ENCODE measurements at places on chromosomes 12 and 14.

DNA sequence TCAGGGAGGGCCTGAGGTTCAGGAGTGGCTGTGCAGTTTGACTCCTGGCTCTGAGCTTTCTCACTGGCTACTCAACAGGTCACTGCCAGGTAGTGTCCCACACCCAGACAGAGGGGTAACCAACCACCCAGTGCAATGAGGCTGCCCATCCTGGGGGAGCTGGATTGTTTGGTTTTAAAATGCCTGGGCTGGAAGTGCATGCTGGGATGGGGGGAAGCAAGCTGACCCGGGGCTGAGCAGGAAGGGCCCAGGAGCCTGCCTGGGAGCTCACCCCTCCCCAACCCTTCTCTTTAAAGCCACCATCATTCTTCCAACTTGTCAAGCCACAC lies 12.6 kb upstream of the ABHD12B start:
- no peak for DNase-seq

DNA sequence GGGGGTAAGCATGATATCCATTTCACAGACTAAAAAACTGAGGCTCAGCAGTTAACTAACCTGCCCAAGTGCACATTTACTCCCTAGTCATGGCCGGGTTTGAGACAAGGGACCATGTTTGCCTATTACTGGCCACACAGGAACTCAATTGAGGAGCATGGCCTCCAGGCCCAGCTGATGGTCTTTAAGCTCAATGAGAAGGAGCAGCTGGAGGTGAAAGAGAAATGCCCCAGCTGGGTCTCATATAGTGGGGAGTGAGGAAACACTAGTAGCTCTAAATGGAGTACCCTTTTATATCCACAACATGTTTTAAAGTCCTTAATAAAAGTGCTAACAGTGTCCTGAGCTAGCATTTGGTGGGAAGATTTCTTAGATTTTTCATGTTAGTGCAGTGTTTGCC lies 1.6 kb downstream of the TDP1 start:
- no peak for DNase-seq

DNA sequence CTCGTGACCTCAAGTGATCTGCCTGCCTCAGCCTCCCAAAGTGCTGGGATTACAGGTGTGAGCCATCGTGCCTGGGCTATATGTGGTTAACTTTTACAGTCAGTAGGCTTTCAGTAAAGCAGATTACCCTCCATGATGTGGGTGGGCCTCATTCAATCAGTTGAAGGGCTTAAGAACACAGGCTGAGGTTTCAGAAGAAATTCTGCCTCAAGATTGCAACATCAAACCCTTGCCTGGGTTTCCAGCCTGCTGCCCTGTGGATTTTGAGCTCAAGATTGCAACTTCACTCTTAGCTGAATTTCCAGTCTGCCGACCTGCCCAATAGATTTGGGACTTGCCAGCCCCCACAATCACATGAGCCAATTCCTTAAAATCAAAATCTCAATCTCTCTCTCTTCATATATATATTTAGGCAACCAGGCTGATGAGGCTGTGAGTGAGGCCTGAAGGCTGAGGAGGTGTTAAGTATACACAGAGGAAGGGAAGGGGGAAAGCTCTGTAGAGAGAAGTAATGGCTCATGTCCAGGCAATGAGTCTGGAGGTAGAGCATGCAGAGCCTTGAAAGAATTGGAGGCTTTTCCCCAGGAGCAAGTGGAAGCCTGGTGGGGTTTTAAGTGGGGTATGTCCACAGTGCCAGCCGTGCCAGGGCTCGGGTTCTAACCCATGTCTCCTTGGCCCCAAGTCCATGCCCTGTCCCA lies 33.3 kb upstream of the ACTN1 start:
- DNase-seq: no peak

- no peak for DNase-seq
Observed at GRCh38 chr12:132775502-132776229, 14.0 kb upstream of the ANKLE2 start.

DNA sequence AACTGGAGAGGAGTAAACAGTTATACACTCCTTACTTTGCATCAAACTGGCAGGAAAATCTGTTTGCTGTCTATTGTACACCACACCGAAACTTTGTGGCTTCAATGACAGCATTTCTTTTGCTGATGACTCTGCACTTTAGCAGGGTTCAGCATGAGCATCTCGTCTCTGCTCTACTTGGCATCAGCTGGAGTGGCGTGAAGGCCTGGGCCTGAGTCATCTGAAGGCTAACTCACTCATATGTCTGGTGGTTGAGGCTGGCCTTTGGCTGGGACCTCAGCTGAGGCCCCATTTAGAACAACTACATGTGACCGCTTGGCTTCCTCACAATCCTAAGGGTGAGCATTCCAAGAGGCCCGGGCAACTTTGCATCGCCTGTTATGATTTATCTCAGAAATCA lies 28.7 kb upstream of the REP15 start:
- DNase-seq: no peak

DNA sequence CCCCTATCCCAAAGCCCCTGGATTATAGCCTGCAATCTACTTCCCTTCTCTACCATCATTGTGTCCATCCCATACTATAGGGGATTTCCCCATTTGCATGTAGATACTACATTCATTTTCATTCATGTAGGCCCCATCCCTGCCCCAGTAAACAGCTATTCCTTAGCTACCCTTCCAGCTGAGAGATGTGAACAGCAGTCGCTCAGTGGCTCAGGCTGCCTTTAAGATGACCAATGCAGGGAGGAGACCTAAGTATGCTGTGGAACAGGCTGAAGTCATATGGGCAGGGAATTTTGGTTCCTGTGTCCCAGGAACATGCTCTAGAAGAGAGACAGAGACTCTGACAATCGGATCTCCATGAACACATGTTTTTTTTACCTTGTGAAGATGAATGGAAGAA lies 481.2 kb upstream of the SYT1 start:
- no peak for DNase-seq

- peak; percentile 68 for DNase-seq
Observed at GRCh38 chr14:103518422-103519042, 4.1 kb downstream of the CKB start.

DNA sequence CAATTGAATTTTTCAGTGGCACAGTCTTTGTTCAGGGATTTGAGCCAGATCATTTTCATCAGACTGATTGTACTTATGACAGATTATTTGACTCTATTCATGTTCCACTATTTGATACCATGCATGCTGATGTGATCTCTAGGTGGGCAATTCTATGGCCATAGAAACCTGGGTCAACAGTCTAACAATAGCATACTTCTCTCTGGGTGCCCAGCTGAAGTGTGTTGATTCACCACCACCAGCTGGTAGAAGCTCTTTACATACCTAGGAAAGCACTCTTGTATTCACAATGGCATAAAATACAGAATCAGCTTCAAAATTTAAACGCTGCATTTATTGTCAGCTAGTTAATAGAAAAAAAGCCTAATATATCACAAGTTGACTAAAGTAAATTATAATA lies 90.2 kb upstream of the TMTC2 start:
- no peak for DNase-seq

GRCh38 chr14:68393259-68393658 lies 399.6 kb downstream of the ZFP36L1 start:
- DNase-seq: no peak

DNA sequence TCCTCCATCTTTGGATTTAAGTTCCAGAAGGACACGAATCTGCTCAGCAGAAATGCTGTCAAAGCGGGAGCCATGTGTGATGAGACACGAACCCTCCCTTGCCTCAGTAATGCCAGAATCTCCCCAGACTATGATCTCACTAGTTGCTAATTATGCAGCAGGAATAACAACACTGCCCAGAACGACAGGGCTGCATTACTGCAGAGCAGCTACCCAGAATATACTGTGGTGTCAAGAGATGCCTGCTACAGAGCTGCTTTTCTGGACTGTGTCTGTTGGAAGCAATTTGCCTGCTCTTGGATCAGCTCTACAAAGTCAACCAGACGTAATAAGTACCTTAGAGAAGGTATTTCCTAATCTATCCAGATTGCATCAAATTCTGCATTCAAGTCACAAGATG lies 5.5 kb downstream of the CSRNP2 start:
- DNase-seq: no peak

DNA sequence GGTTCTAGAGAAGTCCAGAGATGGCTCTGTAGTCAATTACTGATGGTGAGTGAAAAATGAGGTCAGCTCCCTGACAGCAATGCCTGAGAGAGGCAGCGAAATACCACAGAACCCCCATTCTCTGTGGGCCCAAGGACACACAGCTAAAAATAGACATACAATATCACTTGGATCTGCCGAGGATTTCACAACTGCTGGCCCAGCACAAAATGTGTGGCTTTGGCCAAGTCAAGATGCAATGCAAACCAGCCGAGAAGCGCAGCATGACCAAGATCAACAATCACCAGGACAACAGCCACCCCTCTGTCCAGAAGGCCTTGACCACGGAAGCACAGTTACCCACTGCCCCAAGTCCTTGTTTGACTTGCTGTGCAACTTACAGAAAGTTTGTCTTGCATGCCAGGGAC lies 52.2 kb downstream of the CKAP4 start:
- no peak for DNase-seq

DNA sequence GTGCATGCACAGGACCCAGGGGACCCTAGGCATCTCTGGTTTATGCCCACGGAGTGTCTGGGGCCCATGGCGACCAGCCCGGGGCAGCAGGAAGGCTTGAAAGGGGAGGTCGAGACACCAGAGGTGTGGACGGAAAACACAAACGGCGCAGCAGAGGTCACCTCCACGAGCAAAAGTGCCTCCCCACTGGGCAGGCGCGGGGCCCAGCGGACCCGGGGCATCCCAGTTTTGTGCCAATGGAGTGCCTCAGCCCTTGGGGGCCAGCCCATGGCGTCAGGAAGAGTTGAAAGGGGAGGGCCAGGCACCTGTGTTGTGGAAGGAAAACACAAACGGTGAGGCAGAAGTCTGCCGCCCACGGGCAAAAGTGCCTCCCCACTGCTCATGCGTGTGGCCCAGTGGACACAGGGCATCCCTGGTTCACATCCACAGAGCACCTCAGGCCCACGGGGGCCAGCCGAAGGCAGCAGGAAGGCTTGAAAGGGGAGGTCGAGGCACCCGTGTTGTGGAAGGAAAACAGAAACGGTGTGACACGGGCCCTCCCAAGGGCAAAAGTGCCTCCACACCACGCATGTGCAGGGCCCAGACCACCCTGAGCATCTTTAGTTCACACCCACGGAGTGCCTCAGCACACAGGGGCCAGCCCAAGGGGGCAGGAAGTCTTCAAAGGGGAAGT lies 378.8 kb downstream of the ALG10 start:
- no peak for DNase-seq

GRCh38 chr14:72568296-72568992 lies 325.5 kb downstream of the DPF3 start:
- DNase-seq: no peak

- DNase-seq: no peak
Observed at GRCh38 chr12:54272214-54272613, 7.7 kb downstream of the CBX5 start.

GRCh38 chr14:75328558-75329155 lies 50.0 kb downstream of the FOS start:
- DNase-seq: no peak

DNA sequence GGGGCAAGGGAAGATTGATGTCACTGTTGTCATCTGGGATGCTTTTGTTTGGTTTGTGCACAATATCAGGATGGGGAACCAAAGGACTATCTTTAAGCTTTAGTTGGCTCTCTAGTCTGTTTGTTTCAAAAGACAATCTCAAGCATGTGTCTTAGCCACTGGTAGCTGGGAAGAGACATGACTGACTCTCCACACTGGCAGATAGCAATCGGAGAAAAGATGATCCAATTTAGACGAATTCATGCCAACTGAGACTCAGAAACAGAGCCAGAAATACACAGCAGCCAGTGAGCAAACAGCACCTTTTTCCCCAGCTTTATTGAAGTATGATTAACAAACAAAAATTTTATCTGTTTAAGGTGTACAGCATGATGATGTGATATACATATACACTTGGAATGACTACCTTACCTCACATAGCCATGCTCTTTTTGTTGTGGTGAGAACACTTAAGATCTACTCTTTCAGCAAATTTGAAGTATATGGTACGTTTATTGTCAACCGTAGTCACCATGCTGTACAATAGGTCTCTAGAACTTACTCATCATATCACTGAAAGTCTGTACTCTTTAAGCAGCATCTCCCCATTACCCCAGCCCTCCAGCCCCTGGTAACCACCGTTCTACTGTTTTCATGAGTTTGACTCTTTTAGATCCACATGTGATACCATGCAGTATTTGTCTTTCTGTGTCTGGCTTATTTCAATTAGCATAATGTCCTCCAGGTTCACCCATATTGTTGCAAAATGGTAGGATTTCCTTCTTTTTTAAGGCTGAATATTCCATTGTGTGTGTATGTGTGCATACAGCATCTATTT lies 50.6 kb downstream of the DUSP16 start:
- DNase-seq: no peak

GRCh38 chr12:55068416-55069010 lies 48.7 kb downstream of the NEUROD4 start:
- DNase-seq: no peak

GRCh38 chr14:72517736-72518135 lies 376.2 kb downstream of the DPF3 start:
- DNase-seq: no peak

- no peak for DNase-seq
Observed at GRCh38 chr14:75993567-75994041, 8.0 kb downstream of the IFT43 start.

DNA sequence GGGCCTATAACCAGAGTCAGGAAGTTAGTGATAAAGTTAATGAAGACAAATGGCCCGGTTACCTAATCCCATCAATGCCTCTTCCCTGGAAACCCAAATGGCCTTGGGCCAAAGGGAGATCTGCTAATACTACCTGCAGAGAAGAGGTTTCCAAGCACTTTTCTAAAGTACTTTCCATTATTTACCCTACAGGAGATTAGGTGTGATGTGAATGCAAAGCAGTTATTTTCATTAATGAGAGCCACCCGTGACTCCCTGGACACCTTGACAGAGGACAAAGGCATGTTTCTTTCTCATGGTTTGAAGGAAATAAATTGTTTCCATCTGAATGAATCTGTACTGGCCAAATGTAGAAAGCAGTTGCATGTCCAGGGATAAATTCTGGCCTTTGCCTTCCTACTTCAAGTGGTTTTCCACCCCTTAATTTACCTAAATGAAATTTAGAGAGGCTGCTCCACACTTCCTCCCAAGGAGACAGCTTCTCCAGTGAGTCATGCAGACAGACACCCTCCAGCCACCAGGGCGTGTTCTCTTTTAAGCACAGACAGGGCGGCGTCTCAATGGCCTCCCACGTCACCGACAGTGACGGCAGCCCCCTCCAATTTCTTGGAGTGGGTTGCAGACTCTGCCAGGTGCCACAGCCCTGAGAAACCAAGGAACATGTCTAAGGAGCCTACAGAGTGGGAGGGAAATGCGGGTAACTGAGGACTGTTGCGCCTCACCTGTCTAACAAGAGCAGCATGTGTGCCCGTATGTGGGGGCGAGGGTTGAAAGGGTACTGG lies 43.9 kb upstream of the GNPNAT1 start:
- no peak for DNase-seq

DNA sequence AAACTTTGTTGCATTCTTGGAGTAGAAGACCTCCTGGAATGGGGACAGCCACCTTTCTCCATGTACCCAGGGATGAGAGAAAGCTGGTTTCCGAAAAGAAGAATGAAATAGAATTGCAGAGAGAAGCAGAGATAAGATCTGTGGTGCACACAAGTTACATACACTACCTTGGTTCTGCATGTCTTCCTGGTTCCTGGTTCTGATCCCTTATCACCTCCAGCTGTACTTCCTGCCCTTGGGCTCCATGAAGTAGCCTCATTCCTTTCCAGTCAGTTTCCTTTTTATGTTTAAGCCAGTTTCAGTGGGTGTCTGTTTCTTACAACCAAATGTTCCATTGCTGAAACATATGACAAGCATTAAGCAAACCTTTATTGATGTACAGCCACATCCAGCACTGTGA lies 69.3 kb downstream of the FBXW8 start:
- DNase-seq: no peak

All from memory B cell (primary cell).